Tracheal epithelial cell (primary cell): ENCODE measurements at places on chromosomes 5 and 9. TPM values are rescaled to one million over a fixed set of nuclear protein-coding genes. Genes with fewer than 3 reads are reported as not detected.

Gene FANCC
- 3.4 and 3.6 TPM in 2 replicates for total RNA-seq

Gene PPP1R26
- total RNA-seq: 25.1 and 27.7 TPM in 2 replicates

Gene MAMDC4
- total RNA-seq: 1.1 and 1.9 TPM in 2 replicates

Gene C9orf153
- total RNA-seq: 0.48 and 0.85 TPM in 2 replicates

Gene MLANA
- not detected in 2 replicates for total RNA-seq

Gene PCDHA10
- total RNA-seq: under 0.01 and 0.48 TPM in 2 replicates

Gene SLC6A7
- under 0.01 TPM in 1 of 2 replicates, not detected in the other for total RNA-seq

Gene LEAP2
- 0.21 and 0.48 TPM in 2 replicates for total RNA-seq

Gene ADRA1B
- total RNA-seq: 1.2 TPM in 1 of 2 replicates, not detected in the other

Gene NDST1
- total RNA-seq: 40.7 and 56.3 TPM in 2 replicates

Gene RRAGA
- total RNA-seq: 19.4 and 28.0 TPM in 2 replicates

Gene OBP2B
- not detected in 2 replicates for total RNA-seq

Gene ADGRV1
- 0.85 and 0.96 TPM in 2 replicates for total RNA-seq

Gene SNCB
- not detected in 2 replicates for total RNA-seq

Gene LCN1
- not detected in 2 replicates for total RNA-seq

Gene SLC6A3
- not detected in 2 replicates for total RNA-seq

Gene SEMA5A
- 0.43 and 0.72 TPM in 2 replicates for total RNA-seq

Gene CCNJL
- 1.5 and 4.8 TPM in 2 replicates for total RNA-seq

Gene QRFP
- total RNA-seq: not detected in 2 replicates

Gene ACTBL2
- 0.21 and 2.2 TPM in 2 replicates for total RNA-seq

Gene SLC4A9
- total RNA-seq: 0.21 TPM in 1 of 2 replicates, not detected in the other

Gene MBLAC2
- 2.9 and 3.8 TPM in 2 replicates for total RNA-seq

Gene RNF180
- 4.5 and 5.3 TPM in 2 replicates for total RNA-seq

Gene FOXD4
- total RNA-seq: 0.24 and 0.43 TPM in 2 replicates

Gene TAF11L10
- not detected in 2 replicates for total RNA-seq

Gene MZB1
- total RNA-seq: 0.21 and 0.24 TPM in 2 replicates

Gene TNFSF15
- total RNA-seq: 0.21 and 1.7 TPM in 2 replicates

Gene CDX1
- total RNA-seq: under 0.01 TPM in 1 of 2 replicates, not detected in the other

Gene PLPP7
- 2.2 TPM in 1 of 2 replicates, not detected in the other for total RNA-seq

Gene TEX10
- total RNA-seq: 31.3 and 32.8 TPM in 2 replicates

Gene FAM78A
- 0.72 TPM in 1 of 2 replicates, not detected in the other for total RNA-seq

Gene IFNB1
- total RNA-seq: not detected in 2 replicates
